Stimulated activated CD8-positive, alpha-beta memory T cell treated with anti-CD3 and anti-CD28 coated beads, Interleukin-7, amount 100 ng/mL, for 1 hour (primary cell): ENCODE measurements at places on chromosomes 16 and 17.
A peak's percentile ranks its signal among the peaks of the same experiment; 100 is the strongest.

- no peak for DNase-seq
These were observed 3.5 kb upstream of the CES4A start for GRCh38 chr16:66984892-66985311.

DNA sequence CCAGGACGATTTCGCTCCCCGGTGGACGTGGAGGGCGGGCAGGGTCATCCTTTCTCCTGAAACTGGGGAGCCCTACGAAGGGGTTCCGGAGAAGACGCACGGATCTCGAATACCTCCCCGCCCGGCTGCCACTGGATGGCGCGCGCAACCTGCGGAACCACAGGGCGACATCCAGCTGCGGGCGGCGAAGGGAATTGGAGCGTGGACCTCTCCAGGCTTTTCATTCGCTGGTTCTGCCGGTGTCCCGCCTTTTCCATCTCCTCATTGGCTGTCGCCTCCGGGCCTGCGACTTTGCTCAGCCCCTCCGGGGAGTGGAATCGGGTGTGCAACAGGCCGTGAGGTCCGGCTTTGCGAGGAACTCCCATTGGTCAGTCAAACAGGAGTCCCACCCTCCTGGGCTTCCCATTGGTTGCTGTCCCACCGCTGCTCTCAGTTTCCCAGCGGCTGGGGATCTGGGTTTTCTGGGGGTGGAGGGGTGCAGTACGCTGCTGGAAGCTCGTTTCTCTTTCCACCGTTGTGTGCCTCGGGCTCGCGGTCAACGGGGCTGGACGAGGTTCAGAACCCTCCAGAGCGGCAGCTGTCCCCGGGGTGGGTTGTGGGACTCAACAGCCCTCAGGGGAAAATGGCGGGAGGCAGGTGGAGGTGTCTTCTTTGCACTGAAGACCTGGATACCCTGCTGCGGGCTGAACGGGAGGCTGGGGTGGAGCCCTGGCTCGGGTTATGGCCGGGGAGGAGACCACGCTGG lies 14.5 kb downstream of the OR1D5 start:
- peak; percentile 76 for DNase-seq

GRCh38 chr17:80708480-80708879 lies 163.8 kb downstream of the RPTOR start:
- DNase-seq = no peak

DNA sequence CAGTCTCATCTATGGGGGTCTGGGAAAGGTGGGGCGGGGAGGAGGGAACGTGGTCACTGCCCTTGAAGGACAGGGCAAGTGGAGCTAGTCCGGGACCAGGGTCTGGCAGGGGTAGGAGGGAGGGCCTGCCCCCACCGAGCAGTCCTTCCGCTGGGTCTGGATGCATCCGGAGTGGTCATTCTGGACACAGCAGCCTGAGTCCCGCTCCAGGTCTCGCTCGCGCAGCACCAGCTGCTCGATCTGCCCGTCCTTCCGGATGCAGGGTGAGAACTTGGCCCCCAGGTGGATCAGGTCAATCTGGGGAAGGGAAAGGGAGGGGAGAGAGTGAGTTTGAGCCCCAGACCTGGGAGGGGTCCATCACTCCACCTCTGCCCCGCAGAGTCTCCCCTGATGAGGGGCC lies 6.8 kb downstream of the AANAT start:
- DNase-seq = no peak

DNA sequence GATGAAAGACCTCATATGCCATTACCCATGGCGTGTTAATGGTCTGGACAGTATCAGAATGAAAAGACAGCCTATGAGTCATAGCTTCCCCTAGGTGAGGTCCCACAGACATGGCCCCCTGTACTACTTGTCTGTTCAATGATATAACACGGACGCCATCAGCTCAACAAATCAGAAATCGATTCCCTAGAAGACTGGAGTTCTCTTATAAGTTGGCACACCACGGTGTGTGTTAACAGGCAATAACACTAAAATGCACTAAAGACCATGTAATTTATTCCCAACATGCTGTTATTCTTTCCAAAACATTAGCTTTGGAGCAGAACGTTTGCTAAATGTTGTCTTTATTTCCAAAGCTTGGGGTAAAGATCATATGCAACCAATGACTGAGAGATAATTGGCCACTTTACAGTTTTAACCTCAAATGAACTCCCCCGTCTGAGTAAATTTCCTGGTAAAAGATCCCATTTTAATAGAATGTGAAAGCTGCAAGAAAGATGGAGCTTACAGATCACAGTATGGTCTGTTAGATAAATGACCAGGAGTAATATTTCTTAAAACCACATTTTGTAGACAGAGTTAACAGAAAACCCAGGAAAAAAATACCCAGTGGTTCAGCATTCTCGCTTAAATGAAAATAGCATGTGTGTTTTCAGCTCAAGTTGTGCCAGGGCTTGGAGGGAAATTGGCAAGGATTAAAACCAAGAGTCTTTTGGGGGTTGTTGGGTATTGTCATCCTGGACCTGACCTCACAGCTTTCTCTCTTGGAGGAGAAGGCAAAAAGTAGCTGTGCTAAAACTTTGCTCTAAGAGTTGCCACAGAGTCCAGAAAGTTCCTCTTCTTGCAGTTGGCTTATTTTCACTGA lies 65.9 kb downstream of the PCTP start:
- DNase-seq = no peak

GRCh38 chr16:50607970-50608557 lies 59.9 kb downstream of the NKD1 start:
- no peak for DNase-seq

GRCh38 chr16:76293980-76294379 lies 16.8 kb downstream of the CNTNAP4 start:
- no peak for DNase-seq

DNA sequence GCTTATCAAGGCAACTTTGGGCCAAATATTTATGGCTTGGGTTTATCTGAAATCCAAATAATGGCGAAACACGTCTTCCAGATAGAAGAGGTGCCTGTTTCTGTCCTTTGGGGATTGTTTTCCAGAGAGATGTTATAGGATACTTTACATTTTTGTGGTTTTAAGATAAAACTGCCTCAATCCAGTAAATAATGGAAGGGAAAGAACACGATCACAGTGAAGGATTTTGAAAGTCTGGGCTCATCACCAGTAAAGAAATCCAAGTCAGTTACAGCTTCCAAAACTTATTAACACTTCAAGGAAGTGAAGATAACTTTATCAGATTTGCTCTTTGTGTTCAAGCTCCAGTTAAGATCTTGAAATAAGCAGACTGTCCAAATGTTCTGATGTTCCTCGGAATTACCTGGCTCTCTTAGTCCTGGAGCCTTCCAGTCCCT lies 30.1 kb downstream of the DNAH2 start:
- no peak for DNase-seq

DNA sequence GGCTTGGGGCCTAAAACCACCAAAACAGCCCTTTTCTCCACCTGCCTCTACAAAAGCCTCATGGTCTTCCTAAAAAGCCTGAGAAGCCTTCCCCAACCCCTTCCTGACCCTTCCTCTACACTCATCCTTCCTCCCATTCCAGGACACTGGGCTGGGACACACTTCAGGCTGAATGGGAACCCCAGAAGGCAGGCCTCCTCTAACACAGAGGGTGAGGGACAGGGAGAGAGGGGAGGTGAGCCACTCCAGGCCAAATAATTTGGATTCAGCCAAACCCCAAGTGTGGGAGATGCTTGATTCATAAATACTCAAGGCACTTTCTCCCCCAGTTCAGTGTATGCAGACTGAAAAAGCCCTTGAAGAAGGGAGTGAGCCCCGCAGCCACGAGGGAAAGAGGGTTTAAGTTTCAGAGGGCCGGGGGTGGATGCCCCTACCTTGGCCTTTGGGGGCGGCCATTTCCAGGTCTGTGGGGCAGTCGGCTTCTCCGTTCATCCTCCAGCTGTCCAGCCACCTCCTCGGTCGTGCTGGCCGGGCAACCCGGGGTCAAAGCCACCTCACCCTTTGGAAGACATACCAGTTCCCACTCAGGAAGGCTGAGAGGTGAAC lies 1.6 kb downstream of the UBTF start:
- DNase-seq = no peak

GRCh38 chr16:46986438-46986837 lies 13.0 kb upstream of the DNAJA2 start:
- DNase-seq = no peak

DNA sequence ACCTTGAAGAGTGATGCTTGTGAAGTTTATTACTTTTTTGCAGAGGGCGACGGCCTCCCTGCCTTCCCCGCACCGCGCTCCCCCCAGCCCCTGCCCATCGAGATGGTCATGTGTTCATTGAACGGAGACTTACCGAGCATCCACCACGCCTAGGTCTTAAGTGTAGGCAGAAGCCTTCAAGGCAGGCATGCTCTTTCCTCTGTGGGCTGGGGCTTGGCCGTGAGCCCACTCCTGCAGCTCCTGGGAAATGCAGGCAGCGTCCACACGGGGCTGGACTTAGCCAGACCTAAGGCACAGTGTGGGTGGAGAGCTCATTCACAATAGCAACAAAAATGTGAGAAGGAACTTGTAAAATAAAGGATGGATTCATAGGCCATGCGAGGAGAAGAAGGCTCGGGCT lies 19.2 kb downstream of the RNF213 start:
- no peak for DNase-seq

- no peak for DNase-seq
These were observed 13.5 kb downstream of the MNT start for GRCh38 chr17:2387086-2388019.

DNA sequence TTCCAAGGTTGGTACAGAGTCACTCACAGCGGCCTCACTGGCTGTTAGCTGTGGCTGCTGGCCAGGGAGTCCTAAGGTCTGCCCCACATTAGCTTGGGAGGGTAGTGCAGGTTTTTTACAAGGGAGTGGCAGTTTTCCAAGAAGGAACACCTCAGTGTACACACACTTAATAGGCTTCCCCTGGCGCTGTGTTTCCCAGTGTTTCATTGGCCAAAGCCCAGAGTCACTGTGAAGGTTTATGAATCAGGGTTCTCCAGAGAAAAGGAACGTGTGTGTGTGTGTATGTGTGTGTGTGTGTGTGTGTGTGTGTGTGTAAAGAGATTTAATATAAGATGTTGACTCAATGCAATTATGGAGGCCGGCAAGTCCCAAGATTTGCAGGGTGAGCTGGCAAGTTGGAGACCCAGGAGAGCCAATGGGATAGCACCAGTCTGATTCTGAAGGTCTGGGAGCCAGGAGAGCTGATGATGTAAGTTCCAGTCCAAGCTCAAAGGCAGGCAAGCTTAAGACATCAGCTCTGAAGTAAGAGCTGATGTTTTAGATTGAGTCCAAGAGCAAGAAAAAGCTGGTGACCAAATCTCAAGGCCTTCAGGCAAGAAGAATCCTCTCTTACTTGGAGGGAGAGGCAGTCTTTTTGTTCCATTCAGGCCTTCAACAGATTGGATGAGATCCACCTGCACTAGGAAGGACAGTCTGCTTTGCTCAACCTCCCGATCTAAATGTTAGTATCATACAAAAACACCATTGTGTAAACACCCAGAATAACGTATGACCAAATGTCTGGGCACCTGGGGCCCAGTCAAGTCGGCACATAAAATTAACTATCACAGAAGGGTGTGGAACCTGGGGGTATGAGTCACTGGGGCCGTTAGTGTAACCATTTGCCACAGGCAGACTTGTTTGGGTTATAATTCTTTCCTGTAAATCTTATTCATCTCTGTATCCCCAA lies 206.8 kb downstream of the PRKCA start:
- DNase-seq = no peak

- no peak for DNase-seq
These were observed 58.2 kb downstream of the SHCBP1 start for GRCh38 chr16:46562979-46563378.

- no peak for DNase-seq
These were observed 18.4 kb downstream of the MT1X start for GRCh38 chr16:56700631-56701030.

DNA sequence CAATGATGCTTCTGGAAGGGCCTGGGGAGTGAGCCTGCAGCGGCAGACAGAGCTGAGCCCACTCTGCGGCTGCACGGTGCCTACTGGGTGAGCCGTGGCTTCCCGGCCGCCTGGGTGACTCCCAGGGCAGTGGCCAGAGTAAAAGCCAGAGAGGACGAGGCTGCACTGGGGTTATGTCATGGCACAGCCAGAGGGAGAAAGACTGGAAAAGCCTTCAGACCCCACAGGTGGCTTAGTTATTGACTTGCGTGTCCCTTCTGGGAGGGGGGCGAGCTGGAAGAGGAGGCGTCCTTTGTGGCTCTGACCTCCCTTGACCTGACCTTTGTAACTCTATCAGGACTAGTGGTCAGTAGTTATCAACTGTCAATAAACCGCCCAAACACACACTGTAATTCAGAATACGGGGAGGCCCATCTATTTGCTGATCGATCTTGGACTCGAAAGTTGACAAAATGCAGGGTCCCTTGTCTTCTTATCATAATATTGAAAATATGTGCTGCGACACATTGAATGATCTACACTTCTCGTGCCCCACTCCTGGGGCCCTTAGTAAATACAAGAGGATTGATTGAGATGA lies 385.9 kb upstream of the ZFHX3 start:
- DNase-seq = no peak

DNA sequence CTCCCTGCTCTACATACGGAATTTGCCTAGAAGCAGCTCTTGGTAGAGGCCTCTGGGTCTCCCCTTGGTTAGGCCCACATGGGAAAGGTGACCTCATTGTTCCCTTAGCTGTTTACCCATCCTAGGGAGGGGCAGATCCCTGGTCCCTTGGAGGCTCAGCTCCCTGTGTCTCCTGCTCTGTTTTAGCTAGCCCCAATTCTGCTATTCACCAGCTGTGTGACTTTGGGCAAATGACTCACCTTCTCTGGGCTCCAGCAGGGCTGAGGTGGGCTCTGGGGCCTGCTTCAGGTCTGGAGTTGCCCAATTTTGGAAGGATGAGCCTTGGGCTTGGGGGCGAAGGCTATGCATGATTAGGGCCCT lies 3.9 kb downstream of the ABCC3 start:
- DNase-seq = no peak

GRCh38 chr17:82334204-82334621 lies 647 bp upstream of the SECTM1 start:
- DNase-seq = no peak

- no peak for DNase-seq
These were observed 14.5 kb downstream of the KIF19 start for GRCh38 chr17:74340470-74341023.

- no peak for DNase-seq
These were observed 330.0 kb upstream of the DYNLRB2 start for GRCh38 chr16:80210787-80211186.

DNA sequence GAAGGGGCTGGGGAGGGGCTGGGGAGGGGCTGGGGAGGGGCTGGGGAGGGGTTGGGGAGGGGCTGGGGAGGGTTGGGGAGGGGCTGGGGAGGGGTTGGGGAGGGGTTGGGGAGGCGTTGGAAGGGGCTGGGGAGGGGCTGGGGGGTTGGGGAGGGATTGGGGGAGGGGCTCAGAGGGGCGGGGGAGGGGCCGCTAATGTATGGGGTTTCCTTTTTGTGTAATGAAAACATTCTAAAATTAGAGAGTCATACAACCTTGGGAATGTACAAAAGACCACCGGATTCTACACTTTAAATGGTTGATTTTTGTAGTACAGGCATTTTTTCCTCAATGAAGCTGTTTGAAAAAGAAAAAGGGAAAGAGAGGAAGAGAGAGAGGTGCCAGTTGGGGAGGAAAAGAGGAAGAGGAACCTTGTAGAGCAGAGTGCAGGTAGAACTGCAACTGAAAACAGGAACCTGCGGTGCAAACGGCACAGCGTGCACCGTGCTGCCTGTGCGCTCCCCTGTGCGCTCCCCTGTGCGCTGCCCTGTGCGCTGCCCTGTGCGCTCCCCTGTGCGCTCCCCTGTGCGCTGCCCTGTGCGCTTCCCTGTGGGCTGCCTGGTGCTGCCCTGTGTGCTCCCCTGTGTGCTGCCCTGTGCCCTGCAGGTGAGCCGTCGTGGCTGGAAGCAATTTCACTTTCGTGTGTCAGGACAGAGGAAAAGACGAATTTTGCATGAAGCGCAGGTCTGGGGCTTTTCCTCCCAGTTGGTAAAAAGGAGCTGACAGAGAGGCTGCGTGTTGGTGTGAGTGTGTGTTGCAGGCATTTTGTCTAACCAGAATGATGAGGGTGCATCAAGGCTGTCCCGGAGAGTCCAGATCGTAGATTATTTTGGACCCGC lies 40.8 kb downstream of the METRNL start:
- DNase-seq = no peak
